NCI-H1417 (cell line): ENCODE measurements at places on chromosomes 5 and 9.

DNA sequence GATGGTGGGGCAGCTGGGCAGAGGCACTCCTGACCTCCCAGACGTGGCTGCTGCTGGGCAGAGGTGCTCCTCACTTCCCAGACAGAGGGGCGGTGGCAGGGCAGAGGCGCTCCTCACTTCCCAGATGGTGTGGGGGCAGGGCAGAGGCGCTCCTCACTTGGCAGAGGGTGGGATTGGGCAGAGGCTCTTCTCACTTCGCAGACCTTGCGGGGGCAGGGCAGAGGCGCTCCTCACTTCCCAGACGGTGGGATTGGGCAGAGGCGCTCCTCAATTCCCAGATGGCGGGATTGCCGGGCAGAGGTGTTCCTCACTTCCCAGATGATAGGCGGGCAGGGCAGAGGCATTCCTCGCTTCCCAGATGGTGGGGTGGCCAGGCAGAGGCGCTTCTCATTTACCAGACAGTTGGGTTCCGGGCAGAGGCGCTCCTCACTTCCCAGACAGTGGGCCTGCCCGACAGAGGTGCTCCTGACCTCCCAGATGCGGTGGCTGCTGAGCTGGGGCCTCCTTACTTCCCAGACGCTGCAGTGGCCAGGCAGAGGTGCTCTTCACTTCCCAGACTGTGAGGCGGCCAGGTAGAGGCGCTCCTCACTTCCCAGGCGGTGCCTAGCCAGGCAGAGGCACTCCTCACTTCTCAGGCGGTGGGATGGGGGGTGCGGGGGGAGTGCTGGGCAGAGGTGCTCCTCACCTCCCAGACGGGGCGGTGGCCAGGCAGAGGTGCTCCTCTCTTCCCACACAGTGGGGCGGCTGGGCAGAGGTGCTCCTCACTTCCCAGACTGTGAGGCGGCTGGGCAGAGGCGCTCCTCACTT is 25.3 kb upstream of the SPATA31E1 start:
- no peak for DNase-seq

DNA sequence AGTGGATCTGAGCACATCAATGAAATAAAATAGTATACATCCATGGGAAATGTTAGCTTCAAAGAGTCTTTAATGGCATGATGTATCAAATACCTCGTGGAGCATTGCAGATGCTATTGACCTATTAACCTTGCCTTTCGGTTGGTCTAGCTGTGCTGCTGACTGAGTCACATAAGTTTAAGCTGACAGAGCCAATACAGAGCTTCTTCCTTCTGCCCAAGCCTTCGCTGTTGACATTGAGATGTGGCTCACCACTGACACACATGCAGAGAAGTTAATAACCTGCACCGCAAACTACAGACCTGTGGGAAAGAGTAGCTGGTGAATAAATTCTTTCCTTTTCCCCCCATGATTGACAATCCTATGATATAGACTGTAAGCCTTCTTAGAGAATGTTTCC is 78.2 kb downstream of the LURAP1L start:
- no peak for DNase-seq

GRCh38 chr5:176611435-176611834 is 1.5 kb upstream of the GPRIN1 start:
- no peak for DNase-seq

DNA sequence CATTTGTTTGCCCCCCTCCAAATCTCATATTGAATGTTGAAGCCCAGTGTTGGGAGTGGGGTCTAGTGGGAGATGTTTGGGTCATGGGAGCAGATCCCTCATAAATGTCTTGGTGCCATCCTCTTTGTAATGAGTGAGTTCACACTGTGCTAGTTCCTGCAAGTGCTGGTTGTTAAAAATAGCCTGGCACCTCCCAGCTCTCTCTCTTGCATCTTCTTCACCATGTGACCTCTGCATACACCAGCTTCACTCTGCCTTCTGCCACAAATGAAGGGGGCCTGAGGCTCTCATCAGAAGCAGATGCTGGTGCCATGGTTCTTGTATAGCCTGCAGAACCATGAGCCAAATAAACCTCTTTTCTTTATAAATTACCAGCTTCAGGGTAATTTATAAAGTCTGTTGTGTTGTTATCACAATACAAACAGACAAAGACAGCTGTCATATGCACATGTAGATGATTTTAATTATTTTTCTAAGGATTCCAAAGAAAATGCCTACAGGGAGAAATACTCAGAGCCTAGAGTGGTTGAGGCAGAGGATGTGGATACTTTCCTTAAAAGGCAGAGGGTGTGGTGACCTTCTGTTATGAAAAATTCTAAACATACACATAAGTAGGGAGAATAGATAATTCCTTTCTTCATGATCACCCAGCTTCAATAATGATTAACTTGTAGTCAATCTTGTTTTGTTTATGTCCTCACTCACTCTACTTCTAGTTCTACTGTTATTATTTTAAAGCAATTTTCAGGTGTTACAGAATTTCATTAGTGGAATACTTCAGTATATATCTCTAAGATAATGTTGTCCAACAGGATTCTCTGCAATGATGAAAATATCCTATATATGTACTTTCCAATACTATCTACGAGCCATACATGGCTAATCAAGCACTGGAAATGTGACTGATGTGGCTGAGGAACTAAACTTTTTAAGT is 75.1 kb upstream of the RANBP6 start:
- DNase-seq: no peak

- peak; percentile 1 for DNase-seq
These were observed 32.6 kb upstream of the PRRC2B start for GRCh38 chr9:131361202-131361833.

- DNase-seq: no peak
These were observed 35.3 kb upstream of the SPDL1 start for GRCh38 chr5:169548315-169548714.

DNA sequence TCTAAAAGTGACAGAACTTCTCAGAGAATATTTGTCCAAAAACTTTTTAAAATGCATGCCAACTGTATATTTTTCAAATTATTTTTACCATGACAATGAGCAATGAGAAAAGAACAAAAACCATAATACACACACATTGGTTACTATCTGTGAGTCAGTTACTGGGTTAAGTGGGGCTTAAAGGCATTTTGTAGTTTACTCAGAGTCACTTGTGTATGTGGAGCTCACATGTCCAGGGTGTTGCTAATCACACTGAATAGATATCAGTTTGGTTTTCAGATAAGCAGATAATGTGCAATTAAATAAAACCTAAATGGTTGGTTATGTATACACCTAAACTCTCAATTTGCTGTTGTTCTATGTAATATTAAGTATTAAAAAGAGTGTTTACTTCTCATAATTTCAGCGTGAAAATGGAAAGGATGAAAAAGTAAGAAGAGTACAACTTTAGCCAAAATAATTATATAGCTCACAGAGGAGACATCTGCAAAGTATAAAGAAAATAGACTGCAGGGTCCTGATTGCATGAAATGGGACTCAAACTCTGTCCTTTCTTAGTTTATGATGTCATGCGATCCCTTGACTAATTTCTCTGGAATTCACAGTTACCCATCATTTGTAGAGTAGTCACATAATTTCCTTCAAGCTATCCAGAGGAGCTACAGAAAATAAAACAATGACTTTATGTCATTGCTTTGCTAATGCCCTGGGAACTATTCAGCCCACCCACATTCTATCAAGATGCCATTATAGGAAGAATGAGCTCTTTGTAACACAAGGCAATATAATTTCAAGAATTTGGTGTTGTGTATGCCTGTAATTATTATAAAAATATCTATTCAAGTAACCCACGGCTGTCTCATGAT is 388.0 kb upstream of the ZNF608 start:
- DNase-seq: no peak

DNA sequence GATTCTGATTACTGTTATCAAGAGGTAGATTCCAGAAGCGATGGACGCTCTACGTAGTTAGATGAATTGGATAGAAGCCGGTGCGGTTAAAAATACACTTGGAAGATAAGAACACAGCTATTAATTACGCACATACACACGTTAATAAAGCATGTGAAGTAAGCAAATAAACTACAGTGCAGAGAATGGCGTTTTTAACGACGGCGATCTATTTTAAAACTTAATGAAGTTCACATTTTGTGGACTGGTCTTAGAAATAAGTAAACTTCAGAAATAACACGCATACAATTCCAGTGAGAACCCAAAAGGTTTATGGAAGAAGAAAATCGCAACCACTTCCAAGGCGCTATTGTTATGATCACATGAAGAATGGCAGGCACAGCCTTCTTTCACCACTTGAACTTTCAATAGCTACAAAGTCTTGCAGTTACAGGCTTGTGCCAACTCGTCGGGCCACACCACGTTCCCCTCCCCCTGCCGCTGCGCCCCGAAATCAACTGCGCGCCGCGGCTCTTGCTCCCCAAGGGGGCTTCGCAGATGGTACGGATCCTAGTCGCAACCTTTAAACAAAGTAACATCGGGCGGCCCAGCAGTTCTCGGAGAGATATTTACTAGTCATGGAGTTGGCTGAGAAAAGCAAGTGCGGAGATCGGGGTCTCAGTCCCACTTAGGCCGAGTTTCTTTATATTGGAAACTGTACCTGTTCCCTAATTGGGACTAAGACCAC is 866 bp upstream of the SEMA6A start:
- DNase-seq: no peak

DNA sequence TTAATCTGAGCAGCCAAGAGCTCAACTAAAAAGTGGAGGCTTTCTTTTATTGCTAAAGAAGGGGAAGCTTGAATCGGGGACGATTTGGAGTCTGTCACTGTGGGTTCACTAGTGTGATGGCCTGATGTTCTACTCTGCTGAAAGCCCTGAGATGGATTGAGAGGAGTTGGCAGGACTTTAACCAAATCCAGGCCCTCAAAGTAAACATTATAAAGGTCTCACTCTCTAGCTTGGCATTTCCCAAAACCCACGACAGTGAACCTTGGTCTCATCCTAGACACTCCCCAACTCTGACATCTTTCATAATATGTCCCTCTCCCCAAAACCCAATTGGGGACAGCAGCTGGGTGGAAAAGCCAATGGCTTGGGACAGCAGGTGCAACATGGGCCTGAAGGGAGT is 32.7 kb downstream of the TMOD1 start:
- DNase-seq: no peak

GRCh38 chr5:73971326-73971725 is 345.3 kb downstream of the ARHGEF28 start:
- no peak for DNase-seq

GRCh38 chr9:114124138-114124537 is 25.0 kb upstream of the KIF12 start:
- no peak for DNase-seq

DNA sequence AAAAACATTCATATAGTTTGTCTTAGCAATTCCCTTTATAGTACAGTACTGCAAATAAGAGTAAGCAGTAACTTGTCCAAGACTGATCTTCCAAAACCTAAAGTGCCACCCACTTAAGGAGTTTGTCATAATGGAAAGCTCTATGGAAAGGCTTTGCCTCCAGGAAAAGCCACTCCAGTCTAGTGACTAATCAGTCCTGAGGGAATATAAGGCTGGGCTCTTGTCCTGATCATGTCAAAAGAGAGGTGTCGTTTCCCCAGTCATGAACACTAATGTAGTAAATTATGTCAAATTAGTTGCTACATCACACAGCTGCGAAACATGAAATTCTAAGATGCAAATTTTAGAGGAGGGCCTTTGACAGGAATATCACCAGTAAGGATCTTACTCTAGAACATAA is 271.6 kb downstream of the GABRB2 start:
- peak; percentile 81 for DNase-seq

DNA sequence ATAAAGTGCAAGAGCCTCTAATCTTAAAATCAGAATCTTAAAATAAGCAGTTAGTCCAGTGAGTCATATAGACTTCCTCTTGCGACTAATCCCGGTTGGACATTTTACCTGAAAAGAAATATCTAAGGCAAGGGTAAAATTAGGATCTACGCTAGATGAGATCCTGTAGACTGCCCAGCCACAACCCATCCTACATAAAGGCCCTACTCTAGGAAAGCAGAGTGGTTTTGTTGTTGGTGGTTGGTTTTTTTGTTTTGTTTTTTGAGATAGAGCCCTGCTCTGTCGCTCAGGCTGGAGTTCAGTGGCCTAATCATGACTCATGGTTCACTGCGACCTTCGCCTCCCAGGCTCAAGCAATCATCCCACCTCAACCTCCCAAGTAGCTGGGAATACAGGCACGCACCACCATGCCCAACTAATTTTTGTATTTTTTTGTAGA is 6.9 kb downstream of the TSC1 start:
- no peak for DNase-seq

- no peak for DNase-seq
These were observed 29.4 kb upstream of the TNIP1 start for GRCh38 chr5:151110122-151110681.

GRCh38 chr5:171067540-171068130 is 205.8 kb downstream of the RANBP17 start:
- DNase-seq: no peak

DNA sequence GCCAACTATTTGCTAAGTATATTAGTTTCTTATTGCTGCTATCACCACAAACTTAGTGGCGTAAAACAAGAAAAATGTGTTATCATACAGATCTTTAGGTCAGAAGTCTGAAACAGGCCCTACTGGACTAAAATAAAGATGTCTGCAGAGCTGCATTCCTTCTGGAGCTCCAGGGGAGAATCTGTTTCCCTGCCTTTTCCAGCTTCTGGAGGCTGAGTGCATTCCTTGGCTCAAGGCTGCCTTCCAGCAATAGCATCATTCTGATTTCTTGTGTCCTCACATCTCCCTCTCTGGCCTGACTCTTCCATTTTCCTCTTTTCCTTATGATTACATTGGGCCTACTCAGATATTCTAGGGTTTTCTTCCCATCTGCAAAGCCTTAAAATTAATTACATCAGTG is 15.9 kb downstream of the MAN2A1 start:
- no peak for DNase-seq

DNA sequence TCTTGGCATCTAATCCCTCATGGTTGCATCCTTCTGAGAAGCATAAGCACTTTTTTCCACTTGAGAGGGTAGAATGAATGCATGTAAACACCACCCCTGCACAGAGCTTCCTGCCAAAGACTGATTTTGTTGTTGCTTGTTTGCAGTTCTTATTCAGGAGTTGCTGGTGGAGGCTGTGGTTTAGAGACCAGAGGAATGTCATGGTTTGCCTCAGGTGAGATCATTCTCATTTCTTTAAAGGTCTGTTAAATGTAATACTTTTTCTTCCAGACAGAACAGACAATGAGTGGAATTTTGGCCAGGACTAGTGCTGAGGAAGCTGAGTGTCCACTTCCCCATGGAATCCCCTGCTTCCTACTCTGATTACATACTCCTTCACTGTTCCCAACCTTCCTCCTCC is 3.2 kb upstream of the TNC start:
- DNase-seq: no peak

DNA sequence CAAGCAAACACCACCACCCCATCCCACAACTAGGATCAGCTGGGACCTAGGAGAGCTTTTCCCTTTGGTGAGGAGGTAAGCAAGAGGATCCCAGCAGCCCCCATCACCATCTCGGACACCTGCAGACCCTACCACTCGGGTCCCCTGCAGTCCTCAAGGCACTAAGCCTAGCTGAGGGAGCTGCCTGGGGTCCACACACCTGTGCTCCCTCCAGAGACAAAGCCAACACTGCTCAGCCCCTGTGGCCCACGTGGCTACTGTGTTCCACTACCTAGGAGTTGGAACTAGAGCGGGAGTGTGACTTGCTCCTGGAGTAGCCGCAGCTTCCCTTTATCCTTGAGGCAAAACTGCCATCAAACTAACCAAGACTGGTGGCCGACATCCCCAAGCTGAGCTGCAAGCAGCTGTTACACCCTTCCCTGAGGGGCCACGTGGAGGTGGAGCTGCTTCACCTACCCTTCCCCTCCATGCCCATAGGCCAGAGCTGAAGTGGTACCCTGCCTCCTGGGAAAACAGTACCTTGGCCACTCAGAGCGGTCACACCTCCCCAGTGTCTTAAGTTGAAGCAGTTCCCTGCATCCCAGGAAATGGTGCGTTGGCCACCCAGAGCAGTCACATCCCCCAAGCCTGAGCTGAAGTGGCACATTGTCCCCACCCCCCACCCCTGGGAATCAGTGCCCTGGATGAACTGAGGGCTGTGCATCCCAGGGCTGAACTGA is 205.5 kb downstream of the CACNA1B start:
- DNase-seq: no peak
